Right cardiac atrium (tissue), 5 donors: ENCODE measurements at places on chromosomes 6 and 20. TPM values are rescaled to one million over a fixed set of nuclear protein-coding genes. Genes with fewer than 3 reads are reported as not detected.

Gene NEDD9
- total RNA-seq = 21.8 TPM

Gene PPP1R16B
- 9.1 TPM for total RNA-seq

Gene KIAA0408
- total RNA-seq = 3.7 TPM

Gene RNF182
- not detected for total RNA-seq

Gene CCR6
- total RNA-seq = not detected

Gene SUMO4
- 0.66 TPM for total RNA-seq

Gene CYP21A2
- 0.47 TPM for total RNA-seq

Gene SLC25A27
- total RNA-seq = 19.9 TPM

DNA sequence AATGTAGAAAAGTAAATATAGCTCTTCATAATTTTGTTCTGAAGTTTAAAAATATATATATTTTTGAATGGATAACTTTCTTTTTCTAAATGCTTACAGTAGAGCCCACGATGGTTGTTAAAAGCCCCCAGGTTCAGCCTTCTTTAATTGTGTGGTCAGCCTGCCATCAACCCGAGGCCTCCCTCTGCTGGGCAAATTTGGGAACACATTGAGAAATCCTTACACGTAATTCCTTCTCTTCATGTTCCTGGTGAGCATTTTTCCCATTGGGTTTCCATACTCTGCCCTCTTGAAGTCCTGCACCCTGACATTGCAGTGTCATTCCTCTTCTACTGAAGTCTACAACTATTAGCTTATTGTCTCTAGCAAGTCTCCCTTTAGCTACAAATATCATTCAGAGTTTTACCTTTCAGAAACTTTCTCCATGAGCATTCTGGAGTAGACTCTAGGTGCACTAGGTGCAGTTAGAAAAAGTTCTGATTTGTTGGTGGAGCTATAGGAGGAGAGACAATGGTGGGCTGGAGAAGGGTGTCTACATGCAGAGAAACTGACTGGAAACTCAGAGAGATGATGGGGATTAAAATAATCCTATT is 40.6 kb downstream of the TRIM38 start:
- DNase-seq = peak; percentile 35

GRCh38 chr6:21451546-21452013 is 142.0 kb upstream of the SOX4 start:
- no peak for DNase-seq

DNA sequence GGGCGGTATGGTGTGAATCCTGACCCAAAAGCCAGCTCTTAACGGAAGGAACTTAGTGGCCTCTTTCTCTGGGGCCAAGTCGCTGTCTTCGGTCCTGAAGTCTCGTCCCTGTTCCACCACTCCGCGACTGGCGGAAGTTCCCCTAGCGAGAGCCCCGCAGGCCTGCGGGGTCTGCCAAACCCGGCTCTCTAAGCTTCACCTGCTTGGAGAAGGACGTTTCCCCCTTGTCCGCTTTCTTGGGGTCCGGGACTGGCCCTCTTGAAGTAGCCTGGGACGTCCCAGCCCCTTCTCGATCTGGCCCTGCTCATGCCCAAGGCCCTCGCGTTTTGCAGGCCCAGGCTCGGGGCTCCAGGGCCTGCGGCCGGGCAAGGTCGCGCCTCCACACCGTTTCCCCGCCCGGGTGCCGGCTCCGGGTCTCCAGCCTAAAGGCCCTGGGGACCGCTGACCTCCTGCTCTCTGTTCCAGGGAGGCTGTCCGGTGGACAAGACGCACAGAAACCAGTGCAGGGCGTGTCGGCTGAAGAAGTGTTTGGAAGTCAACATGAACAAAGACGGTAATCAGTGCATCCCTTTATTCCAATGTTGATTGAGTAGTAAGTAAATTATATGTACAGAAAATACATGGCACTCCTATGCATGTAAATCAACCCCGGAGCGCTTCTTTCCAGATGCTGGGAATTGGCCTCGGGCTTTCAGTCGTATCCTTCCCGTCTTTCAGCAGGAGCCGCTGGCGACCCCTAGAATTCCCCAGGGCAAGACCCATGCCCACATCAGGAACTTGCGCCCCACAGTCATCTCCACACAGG is 8.8 kb downstream of the NR2E1 start:
- peak; percentile 77 for DNase-seq

DNA sequence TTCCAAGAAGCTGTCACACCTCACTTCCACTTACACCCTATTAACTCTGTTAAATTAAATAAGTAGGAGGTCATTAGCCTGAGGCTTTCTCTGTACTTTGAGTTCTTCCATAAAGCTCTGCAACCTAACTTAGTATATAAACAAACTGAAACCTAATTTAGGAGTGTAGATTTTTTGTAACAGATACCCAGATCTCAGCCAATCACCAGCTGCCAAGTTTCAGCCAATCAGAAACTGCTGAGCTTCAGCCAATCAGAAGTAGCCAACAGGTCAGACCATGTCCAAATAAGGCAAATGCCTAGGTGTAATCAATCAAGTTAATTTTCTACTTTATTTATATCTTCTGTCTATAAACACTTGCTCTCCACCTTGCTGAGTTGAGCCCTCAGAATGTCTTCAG is 142.7 kb upstream of the SULF2 start:
- no peak for DNase-seq

DNA sequence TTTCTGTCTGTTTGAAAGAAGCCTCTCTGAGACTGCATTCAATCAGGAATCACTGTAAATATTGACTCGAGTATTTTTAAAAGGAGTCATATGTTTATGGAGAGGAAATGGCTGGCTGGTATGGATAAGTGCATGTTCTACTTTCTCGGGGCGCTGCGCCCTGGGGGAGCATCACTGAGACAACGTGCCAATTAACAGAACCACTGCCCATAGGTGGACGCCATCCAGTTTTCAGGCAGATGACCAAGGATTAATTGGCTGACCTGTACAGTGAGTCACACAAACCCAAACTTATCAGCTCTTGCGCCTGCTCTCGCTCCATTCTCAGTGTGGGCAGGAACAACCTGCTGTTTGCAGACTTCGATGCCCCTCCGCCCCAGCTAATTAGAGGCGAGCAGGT is 571.2 kb downstream of the QKI start:
- no peak for DNase-seq

- DNase-seq = no peak
Observed at GRCh38 chr6:751765-752164, 58.8 kb upstream of the EXOC2 start.

GRCh38 chr6:20292905-20293304 is 80.6 kb upstream of the MBOAT1 start:
- DNase-seq = no peak

DNA sequence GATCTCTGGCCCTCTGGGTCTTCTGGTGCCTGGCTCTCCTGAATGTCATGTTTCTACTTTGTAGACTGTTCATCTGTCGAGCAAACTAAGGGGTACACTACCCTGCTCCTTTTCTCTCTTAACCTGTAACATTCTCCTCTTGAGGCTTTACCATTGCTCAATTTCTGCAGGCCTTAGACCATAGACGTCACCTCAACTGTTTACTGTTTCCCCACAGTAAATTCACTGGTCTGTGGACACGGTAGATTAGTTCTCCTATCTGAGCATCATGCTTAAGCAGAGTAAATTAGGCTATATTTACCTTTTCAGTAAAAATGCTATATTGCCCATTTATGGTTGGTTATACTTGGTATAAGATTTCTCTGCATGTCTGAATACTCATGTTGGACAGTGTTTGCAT is 40.5 kb downstream of the MCM8 start:
- DNase-seq = no peak

GRCh38 chr6:16473184-16473907 is 235.0 kb downstream of the GMPR start:
- DNase-seq = no peak

DNA sequence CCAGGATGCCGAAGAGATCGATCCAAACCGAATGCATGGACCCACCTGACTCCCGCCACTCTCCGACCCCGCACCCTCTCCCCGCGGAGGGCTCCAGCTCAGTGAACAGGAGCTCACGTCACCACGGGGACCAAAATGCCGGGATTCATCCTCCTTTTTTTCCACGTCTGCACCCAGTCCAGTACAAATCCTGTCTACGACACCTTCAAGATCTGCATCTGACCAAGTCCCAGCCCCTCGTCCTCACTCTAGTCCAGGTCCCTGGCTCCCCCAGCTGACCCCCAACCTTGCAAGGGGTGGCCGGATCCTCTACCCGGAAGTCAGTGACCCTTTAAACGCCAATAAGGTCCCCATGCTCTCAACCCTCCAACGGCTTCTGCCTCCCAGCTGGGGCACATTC is 92.8 kb upstream of the QKI start:
- DNase-seq = no peak

- peak; percentile 29 for DNase-seq
Observed at GRCh38 chr6:163661272-163661671, 246.8 kb downstream of the QKI start.

- DNase-seq = no peak
Observed at GRCh38 chr20:49561256-49561655, 6.7 kb downstream of the PTGIS start.

DNA sequence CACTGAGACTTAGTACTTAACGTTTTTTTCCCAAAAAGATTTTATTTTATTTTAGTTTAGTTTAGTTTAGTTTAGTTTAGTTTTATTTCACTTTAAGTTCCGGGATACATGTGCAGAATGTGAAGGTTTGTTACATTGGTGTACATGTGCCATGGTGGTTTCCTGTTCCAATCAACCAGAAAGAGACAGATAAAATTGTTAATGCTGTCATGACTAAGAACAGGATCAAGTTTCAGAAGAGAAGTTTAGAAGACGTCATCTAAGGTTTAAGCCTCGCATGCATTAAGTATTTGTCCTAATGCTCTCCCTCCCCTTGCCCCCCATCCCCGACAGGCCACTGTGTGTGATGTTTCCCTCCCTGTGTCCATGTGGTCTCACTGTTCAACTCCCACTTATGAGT is 540.0 kb downstream of the KHDRBS2 start:
- DNase-seq = no peak

DNA sequence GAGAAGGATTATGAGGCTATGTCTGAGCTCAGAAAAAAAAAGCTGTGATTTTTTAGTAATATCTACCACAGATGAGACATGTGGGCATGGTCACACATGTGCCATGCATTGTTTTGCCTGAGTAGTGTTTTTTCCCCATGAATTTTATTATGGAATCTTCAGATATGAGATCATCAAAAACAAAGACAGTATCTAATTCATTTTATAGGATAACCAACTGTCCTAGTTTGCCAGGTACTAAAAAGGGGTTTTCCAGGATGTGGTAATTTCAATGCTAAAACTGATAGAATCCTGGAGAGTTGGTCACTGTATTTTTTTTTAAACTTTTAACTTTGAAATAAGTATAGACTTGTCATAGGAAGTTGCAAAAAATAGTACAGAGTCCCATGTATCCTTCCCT is 127.4 kb upstream of the MAP3K7 start:
- no peak for DNase-seq

DNA sequence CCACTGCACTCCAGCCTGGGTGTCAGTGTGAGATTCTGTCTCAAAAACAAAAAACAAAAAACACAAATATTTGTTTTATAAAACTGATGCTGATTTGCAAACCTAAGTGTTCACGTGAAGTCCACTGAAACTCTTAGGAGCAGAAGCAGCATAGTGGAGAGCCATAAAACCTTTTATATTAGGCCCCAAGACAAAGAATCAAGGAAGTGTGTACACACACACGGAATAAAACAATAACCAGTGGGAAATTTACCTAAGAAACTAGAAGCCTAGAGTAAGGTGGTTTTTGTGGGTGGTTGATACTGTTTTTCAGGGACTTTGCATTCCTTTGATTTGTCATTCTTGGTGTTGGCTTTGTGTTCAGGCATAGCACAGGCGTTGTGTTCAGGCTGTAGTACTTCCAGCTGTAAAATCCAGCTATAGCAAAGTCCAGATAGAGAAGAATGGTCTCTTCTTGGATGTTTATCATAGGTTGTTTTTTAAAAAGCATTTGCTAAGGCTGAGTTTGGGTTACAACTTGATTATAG is 61.3 kb downstream of the ATRN start:
- DNase-seq = no peak

- no peak for DNase-seq
Observed at GRCh38 chr6:1729133-1729749, 119.5 kb downstream of the FOXC1 start.
